C1 segment of cervical spinal cord (tissue), 14 donors: ENCODE measurements at places on chromosomes 12 and 14.

DNA sequence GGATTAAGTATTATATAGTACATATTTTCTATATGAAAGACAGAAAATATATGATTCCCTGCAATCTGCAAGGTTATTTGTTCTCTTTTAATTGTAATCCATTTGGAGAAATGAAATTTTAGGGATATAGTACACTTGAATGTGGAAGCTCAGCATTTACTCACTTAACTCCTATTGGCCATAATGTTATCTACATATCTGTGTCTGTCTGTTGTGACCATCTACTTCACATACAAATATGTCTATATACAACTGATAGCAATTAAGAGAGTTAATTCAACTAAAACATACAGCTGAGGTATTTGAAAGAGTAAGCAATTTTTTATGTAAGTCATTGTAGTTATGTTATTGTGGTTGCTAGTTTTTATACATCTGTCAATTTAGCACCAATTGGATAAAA, 12.9 kb downstream of the FOXG1 start:
- no peak for DNase-seq

DNA sequence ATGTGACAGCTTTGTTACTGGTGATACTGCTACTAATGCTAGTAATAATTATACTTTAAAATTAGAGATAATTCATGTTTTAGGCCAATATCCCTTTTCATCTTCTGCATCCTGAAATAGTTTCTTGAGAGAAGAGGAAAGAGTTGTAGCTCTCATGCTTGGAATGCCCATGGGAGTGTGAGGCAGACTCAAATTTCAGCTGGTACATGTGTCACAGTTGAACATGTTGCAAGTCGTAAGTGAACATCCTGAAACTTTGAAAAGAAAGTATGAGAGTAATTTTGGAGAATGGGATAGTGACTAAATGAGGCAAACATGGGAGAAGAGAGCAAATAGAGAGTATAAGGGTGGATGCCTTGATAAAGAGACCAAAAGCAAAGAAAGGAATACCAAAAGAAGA, 168.0 kb downstream of the TMTC3 start:
- no peak for DNase-seq

GRCh38 chr14:87084908-87085307, 908.1 kb downstream of the GALC start:
- DNase-seq, result no peak

- no peak for DNase-seq
These were observed 250.9 kb upstream of the FOXN3 start for GRCh38 chr14:89667983-89668382.

- DNase-seq, result no peak
These were observed 18.6 kb downstream of the GNS start for GRCh38 chr12:64740646-64741045.

GRCh38 chr12:48356041-48356768, 5.5 kb upstream of the ZNF641 start:
- DNase-seq, result no peak
